ENCODE measurements at places on chromosomes 1 and 21. TPM values are rescaled to one million over a fixed set of nuclear protein-coding genes. Genes with fewer than 3 reads are reported as not detected.

- DNase-seq, result no peak
- no peak overlapping the region for H3K27ac ChIP-seq
- H3K4me3 ChIP-seq, result no peak overlapping the region
- no peaks in the 10 kb centered on the region for H3K36me3 ChIP-seq
- peaks cover 18% of the 10 kb centered on the region for H3K27me3 ChIP-seq
- H3K4me1 ChIP-seq, result peaks cover 12% of the 10 kb centered on the region
These were observed 17.5 kb downstream of the INSRR start for GRCh38 chr1:156841295-156841855.

Gene ADORA3
- total RNA-seq, result 2.1 TPM

Gene LRRC8B
- 20.2 TPM for total RNA-seq

- no peaks in the 10 kb centered on the region for H3K36me3 ChIP-seq
- H3K4me1 ChIP-seq, result peaks cover 37% of the 10 kb centered on the region
- no peak overlapping the region for H3K4me3 ChIP-seq
- H3K27me3 ChIP-seq, result no peaks in the 10 kb centered on the region
- H3K27ac ChIP-seq, result no peak overlapping the region
- peak; percentile 64 for DNase-seq
These were observed 296.2 kb upstream of the VAMP3 start for GRCh38 chr1:7474786-7475502.

Gene C1orf141
- not detected for total RNA-seq

Gene FNBP1L
- total RNA-seq, result 31.8 TPM

Gene CELA2B
- total RNA-seq, result 1.3 TPM

DNA sequence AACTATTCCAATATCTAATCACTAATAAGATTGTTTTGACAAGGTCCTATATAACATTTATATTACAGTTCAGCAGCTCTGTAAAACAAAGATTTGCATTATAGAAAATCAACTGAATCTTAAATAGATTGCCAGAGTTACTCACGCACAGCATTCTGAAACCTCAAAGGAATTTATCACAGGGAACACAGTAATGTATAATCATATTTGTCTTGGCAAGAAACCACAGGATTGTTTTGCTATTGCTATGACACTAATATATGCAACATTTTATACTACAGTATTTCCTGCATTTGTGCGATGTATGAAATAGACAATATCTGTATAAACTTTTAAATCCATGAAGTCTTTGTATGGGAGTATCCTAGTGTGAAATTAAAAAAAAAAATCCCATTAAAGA, 101.4 kb downstream of the PLPPR5 start:
- H3K4me3 ChIP-seq, result no peak overlapping the region
- no peaks in the 10 kb centered on the region for H3K4me1 ChIP-seq
- H3K36me3 ChIP-seq, result no peaks in the 10 kb centered on the region

DNA sequence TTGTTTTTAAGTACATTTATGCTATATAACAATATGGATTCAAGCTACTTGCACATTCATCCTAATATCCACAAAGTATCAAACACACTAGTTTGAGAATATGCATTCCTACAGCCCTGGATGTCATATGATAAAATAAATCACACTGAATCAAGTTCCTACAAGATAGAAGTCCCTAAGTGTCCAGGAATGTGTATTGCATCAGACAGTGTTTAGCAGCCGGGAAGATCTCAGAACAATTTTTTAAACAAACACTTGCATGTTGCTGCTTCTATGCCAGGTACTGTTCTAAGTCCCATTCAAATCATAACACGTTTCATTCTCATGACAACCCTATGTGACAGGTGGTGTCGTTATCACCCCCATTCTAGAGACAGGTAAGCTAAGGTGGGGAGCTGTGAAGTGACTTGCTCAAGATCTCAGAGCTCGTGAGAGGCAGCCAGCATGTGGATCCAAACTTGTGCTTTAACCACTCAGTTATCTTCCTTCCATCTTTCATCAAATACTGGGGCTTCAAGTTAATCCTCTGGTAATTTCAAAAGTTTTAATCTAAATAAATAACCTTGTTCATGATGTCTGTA, 68.3 kb upstream of the KIF26B start:
- DNase-seq, result no peak
- H3K27me3 ChIP-seq, result no peaks in the 10 kb centered on the region
- no peak overlapping the region for H3K4me3 ChIP-seq
- no peak overlapping the region for H3K27ac ChIP-seq
- H3K36me3 ChIP-seq, result no peaks in the 10 kb centered on the region

GRCh38 chr1:64969305-64970046, 3.1 kb upstream of the JAK1 start:
- peaks cover 8% of the 10 kb centered on the region for H3K4me1 ChIP-seq
- DNase-seq, result no peak

DNA sequence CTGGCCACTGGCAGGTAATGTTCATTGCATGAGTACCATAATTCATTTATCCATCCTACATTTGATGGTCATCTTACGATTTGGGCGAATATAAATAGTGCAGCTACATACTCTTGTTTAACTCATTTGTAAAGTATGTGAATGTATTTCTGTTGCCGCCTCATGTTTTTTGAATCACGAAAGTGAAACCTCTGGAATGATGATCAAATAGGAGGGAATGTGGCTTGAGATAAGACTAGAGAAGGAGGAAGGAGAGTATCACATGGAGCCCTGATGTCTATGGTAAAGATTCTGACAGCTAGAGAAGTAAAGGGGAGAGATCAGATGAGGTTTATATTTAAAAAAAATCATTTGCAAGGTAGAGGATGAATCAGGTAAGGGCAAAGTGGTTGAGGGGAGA, 8.0 kb downstream of the MRPS14 start:
- H3K4me3 ChIP-seq, result no peak overlapping the region
- peak overlapping the region; percentile 2 for H3K27ac ChIP-seq
- H3K36me3 ChIP-seq, result peaks cover 14% of the 10 kb centered on the region
- peaks cover 1% of the 10 kb centered on the region for H3K4me1 ChIP-seq
- DNase-seq, result no peak
